EL (cell line): ENCODE measurements at places on chromosomes 3 and 15.
A peak's percentile ranks its signal among the peaks of the same experiment; 100 is the strongest.

DNA sequence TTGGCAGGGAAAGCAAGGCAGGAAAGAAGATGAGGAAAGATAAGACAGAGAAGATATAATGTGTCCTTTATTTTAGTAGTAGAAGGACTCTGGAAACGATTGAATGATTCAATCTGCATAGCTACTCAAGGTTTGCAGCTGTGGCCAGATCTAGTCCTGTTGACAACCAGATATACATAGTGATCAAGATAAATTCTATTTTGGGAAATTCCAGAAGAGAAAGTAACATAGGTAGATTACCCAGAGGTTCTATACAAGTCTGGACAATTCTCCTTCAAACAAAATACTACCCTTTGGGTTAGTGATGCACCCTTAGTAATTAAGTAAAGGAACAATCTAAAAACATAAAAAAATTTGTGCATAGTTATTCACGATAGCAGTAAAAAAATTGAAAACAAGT, 9.4 kb downstream of the TERC start:
- no peak for DNase-seq

DNA sequence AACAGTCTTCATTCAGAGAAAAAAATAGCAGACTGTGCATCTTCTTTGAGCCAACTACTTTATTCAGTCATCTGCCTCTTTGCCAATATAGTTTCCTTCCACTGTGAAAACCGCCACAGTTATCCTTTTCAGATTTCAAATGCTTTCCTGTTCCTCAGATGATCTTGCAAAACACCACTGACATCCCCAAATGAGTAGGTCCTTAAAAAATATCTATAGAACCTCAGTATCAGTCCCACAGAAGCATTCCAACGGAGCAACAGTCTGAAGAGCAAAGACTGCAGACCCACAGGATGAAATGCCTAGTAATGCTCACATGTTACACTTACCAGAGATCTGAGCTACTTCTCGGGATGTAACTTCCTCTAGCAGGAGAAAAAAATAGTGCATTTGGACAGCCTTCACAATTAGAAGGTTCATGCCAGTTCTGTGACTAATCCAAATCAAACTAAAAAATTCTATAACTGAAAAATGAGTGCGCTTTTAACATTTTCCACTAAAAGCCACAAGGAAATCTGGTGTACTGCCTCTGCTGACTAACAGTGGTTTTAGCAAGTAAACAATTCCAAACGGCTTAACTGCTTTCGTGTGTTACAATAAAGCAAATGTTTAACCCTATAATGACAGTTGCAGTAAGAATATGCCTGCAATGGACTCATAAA, at the start of gene ANKRD28:
Gene ANKRD28 (minus strand): TSS at position 338 of the 662 bp plus-strand sequence. CDS start 1,458 bp downstream, outside the sequence.
- DNase-seq = peak; percentile 95

DNA sequence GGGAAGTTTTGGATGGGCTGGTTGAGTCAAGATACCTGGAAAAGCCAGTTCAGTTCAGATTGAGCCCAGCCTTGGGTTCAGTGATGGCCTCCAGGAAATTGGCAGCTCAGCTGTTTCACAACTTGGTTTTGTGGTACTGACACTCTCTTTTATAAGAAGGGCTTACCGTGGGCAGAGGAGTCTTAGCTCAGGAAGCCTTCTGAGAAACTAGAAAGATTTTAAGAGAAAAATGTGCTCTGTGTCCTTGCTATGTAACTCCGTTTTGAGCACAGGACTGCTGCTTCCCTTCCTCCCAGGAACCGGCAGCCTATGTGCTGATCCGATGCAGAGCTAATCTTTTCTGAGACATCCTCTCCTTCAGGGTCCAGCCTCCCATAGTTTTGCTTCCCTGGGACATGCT, 46.6 kb upstream of the RASGRP1 start:
- DNase-seq = no peak

DNA sequence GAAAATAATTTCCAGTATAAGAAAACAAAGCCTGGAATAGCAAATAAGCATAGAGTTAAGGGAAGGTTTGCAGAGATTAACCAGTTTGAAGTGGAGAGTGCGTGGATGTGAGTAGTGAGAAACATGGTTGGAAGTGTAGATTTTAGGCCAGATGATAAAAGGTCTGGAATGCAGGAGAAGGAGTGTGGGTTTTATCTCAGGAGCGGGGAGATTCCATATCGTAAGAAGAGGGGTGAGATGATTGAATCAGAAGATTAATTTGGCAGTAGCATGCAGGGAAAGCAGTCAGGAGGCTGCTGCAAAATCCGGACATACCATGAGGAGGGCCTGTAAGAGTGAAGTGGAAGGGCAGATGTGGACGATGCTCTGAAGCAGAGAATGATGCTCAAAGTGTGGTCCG, 13.7 kb downstream of the PPARG start:
- no peak for DNase-seq

- DNase-seq = no peak
Observed at GRCh38 chr3:4060064-4060463, 243.1 kb upstream of the SETMAR start.

DNA sequence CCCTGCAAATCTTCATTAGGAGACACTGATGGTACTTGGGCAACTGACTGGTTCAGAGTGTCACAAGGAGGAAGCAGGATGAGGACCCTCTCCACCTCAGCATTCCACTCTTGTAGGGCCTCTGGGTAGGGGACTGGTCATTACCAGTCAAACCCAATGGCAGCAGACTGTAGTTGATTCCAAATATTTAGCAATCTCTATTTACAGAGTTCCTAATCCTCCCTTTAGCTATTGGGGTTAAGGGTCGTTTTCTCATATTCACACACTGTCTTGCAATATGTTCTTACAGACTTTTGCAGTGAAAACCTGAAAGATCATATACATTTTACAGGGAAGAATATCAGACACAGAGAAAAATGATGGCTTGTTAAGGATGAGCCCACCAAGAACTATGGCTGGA, 397.7 kb downstream of the GAP43 start:
- no peak for DNase-seq

DNA sequence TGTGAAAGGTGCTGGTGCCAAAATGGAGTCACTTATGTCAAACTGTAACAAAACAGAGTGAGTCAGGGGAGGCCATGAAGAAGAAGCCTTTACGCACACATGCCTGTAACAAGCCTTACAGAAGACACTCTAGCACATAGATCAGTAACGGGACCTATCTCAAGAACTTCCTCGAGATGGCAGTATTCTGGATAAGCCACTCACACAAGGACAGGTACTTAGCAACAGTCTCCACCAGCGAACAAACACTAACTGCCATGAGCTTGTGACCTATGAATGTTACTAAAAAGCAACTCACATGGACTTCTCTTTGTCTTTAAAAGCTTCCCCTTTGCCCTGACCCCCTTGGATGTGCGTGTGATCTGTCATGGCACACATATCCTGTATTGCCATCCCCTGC, 235.1 kb downstream of the CD47 start:
- peak; percentile 47 for DNase-seq

DNA sequence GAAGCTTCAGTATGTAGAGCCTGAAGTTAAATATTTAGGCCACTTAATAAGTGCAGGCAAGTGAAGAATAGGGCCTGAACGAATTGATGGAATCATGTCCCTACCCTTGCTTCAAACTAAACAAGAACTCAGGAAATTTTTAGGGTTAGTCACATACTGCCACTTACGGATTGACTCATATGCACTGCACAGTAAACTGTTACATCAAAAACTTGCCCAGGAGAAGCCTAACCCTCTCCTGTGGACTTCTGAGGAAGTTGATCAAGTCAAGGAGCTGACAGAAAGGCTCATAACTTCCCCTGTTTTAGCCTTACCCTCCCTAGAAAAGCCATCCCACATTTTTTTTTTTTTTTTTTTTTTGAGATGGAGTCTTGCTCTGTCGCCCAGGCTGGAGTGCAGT, 20.6 kb upstream of the KBTBD12 start:
- peak; percentile 19 for DNase-seq

DNA sequence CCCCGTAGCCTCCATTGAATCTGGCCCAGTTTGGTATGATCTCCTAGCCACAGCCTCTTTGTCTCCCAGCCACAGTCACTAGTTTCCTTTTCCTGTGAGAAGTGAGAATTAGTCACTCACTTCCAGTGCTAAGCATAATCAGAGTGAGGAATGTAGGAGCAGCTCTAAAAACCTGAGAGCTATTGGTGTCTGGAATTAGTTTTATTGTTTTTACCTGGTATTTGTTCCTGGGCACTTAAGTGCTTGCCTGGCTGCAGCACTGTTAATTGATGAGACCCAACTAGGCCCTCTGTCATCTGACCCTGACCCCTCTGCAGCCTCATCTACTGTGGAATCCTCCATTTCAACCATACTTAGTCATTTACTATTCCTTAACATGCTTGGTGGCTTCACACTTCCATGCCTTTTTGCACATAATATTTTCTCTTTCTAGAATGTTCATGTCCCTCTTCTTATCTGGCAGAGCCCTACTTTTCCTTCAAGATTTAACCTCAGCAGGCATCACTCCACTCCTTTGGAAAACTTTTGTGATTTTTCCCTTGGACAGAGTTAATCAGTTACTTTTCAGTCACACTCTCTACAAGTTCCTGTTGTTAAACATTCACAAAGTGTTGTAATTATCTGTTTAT, 48.8 kb downstream of the PDE8A start:
- peak; percentile 67 for DNase-seq
